Breast epithelium (tissue), 4 donors: ENCODE measurements at places on chromosomes 6 and 20.

DNA sequence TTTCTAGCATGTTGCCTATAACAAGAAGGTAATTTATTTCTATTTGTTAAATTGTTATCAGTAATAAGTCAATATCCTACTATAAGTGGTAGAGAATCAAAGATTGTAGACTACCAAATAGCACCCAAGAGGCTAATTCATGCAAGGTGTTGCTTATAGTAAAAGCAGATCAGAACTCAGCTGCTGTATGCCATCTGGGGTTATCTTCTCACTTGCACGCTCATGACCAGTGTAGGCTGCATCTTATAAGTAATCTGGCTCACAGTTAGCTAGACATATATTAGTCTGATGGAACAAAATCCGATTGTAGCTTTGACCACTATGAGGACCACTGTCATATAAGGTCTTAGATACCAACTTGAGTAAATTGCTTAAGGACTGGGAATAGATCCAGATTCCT lies 17.0 kb downstream of the TOP1 start:
- no peak for DNase-seq
- H3K4me1 ChIP-seq = peaks cover 3% of the 10 kb centered on the region

DNA sequence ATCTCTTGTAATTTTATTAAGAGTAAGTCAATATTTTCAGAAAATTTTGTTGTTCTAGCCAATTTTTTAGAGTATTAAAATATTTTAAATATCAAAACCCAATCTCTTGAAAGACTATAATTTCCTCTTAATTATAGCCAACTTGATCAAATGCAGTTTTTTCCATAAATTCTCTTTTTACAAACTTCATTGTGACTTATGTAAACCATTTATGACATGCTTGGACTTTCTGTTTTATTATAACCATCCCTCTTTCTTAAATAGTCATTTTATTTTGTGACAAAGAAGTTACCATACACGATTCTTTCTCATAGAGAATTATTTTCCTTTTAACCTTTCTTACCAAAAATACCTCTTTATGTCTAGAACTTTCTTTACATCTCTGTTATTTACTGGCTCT lies 1075.5 kb downstream of the KHDRBS2 start:
- H3K4me1 ChIP-seq = no peaks in the 10 kb centered on the region
- H3K36me3 ChIP-seq = no peaks in the 10 kb centered on the region

DNA sequence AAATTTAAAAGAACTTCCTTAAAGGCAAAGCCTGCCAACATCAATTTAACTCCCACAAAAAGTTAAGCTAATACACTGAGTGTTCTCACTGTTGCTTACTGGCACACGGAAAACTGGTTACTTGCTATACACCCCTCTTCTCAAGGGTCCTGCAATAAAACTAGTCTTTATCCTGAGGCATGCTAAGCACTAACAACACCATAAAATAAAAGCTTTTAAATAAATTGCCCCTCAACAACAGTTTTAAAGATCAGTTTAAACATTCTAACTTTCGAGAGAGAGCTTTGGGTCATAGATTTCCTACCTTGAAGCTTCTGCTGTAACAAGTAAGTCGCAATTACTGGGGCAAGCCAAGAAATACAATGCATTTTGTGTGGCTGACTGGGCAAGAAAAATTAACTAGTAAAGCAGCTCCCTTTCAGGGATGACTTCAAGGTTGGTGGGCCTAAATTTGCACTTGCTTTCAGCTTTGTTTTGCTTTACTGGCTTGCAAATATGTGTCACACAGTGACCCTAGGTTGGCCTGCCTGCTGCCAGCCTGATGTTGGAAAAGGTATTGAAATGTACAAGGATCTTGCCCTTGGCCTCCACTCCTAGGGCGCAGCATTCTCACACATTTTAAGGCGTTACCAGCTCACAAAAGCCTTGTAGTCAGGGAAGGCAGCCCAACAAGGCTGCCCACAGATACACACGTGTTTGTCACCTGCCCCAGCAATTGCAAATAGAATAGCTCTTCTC lies 4.0 kb upstream of the HEY2 start:
- H3K36me3 ChIP-seq = no peaks in the 10 kb centered on the region
- no peaks in the 10 kb centered on the region for H3K27me3 ChIP-seq
- no peak for DNase-seq
- H3K27ac ChIP-seq = peak overlapping the region; percentile 66
- no peak overlapping the region for H3K4me3 ChIP-seq

DNA sequence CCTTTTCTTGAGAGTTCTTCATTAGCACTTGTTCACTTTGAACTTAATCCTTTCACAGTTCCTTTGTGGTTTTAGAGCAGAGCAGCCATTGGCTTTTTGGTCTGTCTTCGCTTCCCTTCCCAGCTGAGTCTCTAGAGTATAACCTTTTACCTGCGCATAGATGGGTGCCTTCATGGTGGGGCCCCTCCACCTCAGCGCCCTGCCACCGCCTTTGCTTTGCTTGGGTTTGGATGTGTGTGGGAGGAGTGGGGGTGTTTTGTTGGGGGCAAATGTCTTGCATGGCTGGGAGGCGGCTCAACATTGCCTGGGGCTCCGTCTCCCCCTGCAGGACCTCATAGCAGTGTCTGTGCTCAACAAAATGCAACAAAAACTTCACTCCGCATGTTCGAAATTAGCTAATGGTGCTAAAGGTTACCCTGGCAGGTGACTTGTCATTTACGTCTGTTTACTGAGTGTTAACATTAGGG lies 11.9 kb downstream of the PYGB start:
- H3K4me1 ChIP-seq = no peaks in the 10 kb centered on the region
- H3K36me3 ChIP-seq = no peaks in the 10 kb centered on the region
- H3K27me3 ChIP-seq = no peaks in the 10 kb centered on the region
- H3K4me3 ChIP-seq = no peak overlapping the region
- DNase-seq = no peak
- no peak overlapping the region for H3K27ac ChIP-seq

GRCh38 chr6:41326092-41326491 lies 9.3 kb upstream of the NCR2 start:
- H3K27ac ChIP-seq = no peak overlapping the region
- H3K4me3 ChIP-seq = no peak overlapping the region
- no peaks in the 10 kb centered on the region for H3K4me1 ChIP-seq
- peaks cover 30% of the 10 kb centered on the region for H3K27me3 ChIP-seq
- no peaks in the 10 kb centered on the region for H3K36me3 ChIP-seq
- DNase-seq = no peak

GRCh38 chr6:149014631-149015534 lies 268.1 kb downstream of the UST start:
- no peak overlapping the region for H3K4me3 ChIP-seq
- no peaks in the 10 kb centered on the region for H3K36me3 ChIP-seq
- H3K27me3 ChIP-seq = no peaks in the 10 kb centered on the region
- no peak for DNase-seq
- H3K4me1 ChIP-seq = no peaks in the 10 kb centered on the region
- no peak overlapping the region for H3K27ac ChIP-seq

GRCh38 chr20:6637160-6637579 lies 130.3 kb upstream of the BMP2 start:
- no peak overlapping the region for H3K27ac ChIP-seq
- no peaks in the 10 kb centered on the region for H3K36me3 ChIP-seq

GRCh38 chr6:24658573-24659560 lies 7.8 kb downstream of the TDP2 start:
- H3K27me3 ChIP-seq = no peaks in the 10 kb centered on the region
- no peak overlapping the region for H3K4me3 ChIP-seq
- H3K27ac ChIP-seq = no peak overlapping the region
- DNase-seq = no peak

GRCh38 chr20:59402681-59403080 lies 102.3 kb downstream of the EDN3 start:
- H3K27ac ChIP-seq = no peak overlapping the region
- H3K4me3 ChIP-seq = peak overlapping the region; percentile 37
- peaks cover 2% of the 10 kb centered on the region for H3K27me3 ChIP-seq
- H3K4me1 ChIP-seq = no peaks in the 10 kb centered on the region

DNA sequence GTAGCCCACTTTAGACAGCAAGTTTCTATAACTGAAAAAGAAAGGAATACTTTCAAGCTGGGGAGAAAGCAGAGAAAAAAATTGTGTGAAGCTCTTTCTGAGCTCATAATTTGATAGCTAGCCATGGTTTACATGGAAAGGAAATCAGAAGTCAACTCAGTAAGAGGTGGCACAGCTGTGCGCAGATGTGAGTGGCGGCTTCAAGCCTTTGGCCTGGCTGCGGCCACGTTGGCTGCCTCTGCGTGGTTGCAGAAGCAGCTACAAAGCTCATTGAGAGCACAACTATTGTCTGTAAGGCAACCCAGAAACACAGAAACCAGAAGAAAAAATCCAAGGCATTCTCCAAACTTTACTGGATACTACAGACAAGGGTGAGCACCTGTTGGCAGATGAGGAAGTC lies 136.9 kb downstream of the SASH1 start:
- H3K4me3 ChIP-seq = no peak overlapping the region
- DNase-seq = no peak
- no peak overlapping the region for H3K27ac ChIP-seq
- H3K4me1 ChIP-seq = no peaks in the 10 kb centered on the region
- no peaks in the 10 kb centered on the region for H3K27me3 ChIP-seq

- H3K27ac ChIP-seq = no peak overlapping the region
- peak overlapping the region; percentile 73 for H3K4me3 ChIP-seq
- no peaks in the 10 kb centered on the region for H3K27me3 ChIP-seq
- no peak for DNase-seq
- H3K4me1 ChIP-seq = no peaks in the 10 kb centered on the region
- no peaks in the 10 kb centered on the region for H3K36me3 ChIP-seq
These were observed 1.5 kb downstream of the FAM162B start for GRCh38 chr6:116763906-116764628.

GRCh38 chr6:75217193-75217592 lies 11.3 kb upstream of the COL12A1 start:
- no peaks in the 10 kb centered on the region for H3K4me1 ChIP-seq
- no peak for DNase-seq
- H3K4me3 ChIP-seq = no peak overlapping the region
- H3K36me3 ChIP-seq = no peaks in the 10 kb centered on the region
- no peaks in the 10 kb centered on the region for H3K27me3 ChIP-seq

DNA sequence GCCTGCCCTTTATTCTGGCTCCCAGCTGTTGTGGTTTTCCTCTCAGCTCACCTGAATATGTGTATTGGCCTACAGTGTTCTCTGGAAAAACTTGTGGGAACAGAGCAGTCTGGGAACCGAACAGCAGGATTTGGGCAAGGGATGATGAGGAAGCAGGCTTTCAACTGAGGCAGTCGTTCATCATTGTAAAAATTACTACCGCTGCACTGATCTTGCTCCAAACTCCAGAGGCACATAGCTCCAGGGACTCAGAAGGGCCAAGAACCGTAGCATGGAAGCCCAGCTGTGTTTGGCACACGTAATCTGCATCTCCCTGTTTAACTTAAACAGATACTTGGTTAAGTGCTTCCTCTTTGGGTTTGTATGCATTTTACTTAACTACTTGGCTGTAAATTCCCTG lies 48.3 kb upstream of the EEF1A1 start:
- DNase-seq = no peak
- H3K36me3 ChIP-seq = no peaks in the 10 kb centered on the region
- H3K4me1 ChIP-seq = no peaks in the 10 kb centered on the region
- no peaks in the 10 kb centered on the region for H3K27me3 ChIP-seq
- no peak overlapping the region for H3K27ac ChIP-seq

DNA sequence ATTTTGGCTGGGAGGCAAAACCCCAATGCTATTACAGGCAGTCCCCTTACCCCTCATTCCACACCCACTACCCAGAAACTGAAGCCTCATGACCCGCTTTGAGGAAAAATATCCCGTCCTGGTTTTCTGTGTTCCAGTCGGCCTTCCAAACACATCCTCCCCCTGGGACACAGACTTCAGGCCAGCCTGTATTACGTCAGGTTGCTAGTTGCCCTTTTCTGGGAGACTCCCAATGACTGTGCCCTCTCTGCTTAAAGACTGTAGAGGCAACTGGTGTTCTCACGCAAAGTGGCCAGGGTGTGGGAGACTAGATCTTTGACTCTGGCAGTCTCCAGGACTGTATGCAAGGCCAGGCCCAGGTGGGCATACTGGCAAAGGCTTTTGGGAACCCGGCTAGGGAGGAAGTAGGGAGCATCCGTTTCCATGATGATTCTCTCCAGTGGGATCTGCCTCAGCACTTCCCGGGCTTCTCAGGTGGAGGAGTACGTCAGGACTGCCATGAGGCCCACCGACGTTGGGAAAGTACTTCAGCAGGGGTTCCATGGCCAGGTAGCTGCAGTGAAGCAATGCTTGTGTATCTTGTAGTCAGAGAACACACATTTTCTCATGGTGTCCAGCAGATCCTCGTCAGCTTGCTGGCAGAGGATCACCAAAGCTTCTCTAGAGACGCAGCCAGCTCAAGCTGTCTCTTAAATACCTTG lies 34.9 kb downstream of the DYNLT1 start:
- no peak for DNase-seq
- no peak overlapping the region for H3K4me3 ChIP-seq
- no peak overlapping the region for H3K27ac ChIP-seq

DNA sequence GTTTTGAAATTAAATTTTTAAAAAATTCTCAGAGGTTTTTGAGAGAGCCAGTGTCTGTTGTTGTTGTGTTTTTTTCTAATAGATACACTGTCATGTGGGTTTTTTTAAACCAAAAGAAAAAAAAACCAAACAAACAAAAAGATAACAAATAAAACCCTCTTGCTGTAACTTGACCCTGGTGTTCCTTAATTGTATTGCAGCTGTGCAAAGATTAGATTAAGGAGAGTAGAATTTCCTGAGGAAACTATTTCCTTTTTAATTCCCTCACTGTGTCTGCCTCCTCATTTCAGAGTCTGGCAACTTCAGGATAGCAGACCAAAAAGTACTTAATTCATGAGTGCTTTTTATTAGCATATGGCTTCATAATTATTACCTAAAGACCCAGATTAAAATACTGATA lies 281.9 kb downstream of the EPM2A start:
- H3K27ac ChIP-seq = no peak overlapping the region
- no peaks in the 10 kb centered on the region for H3K4me1 ChIP-seq
- H3K36me3 ChIP-seq = no peaks in the 10 kb centered on the region
- H3K4me3 ChIP-seq = no peak overlapping the region

DNA sequence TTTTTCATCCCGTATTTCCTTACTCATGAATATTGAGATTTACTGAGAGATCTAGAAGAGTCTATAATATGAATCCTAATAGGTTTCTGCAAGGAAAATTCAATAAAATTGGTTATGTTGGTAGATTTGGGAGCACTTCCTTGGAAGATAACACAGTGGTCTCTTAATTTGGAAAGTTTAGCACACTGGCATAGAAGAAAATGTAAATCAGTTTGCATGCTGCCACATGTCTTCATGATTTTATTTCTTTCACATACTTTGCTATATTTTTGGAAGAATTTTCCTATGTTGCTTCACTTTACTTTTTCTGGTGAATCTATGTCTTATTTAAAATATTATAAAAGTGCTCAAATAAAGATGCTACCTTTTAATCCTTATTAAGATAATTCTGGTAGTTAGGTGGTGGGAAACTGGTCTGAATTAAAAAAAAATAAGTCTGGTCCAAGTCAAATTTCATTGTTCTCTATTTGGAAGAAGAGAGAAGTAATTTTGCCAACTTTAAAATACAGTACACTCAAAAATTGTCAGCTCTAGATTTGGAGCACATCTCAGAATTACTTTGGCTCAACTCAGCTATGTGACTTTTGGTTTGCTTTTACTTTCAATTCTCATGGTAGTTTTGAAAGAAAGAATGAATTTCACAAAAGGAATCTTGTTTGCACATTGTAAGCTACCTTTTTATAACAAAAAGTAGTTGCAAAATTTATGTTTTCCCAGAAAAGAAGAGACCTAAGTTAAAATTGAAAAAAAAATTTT lies 197.3 kb downstream of the CENPW start:
- H3K4me3 ChIP-seq = no peak overlapping the region
- DNase-seq = no peak
- no peaks in the 10 kb centered on the region for H3K4me1 ChIP-seq
- no peak overlapping the region for H3K27ac ChIP-seq
- no peaks in the 10 kb centered on the region for H3K36me3 ChIP-seq
